CD4-positive, alpha-beta T cell treated with Interleukin-4 for 1 hour (primary cell): ENCODE measurements at places on chromosomes 7 and 10.

DNA sequence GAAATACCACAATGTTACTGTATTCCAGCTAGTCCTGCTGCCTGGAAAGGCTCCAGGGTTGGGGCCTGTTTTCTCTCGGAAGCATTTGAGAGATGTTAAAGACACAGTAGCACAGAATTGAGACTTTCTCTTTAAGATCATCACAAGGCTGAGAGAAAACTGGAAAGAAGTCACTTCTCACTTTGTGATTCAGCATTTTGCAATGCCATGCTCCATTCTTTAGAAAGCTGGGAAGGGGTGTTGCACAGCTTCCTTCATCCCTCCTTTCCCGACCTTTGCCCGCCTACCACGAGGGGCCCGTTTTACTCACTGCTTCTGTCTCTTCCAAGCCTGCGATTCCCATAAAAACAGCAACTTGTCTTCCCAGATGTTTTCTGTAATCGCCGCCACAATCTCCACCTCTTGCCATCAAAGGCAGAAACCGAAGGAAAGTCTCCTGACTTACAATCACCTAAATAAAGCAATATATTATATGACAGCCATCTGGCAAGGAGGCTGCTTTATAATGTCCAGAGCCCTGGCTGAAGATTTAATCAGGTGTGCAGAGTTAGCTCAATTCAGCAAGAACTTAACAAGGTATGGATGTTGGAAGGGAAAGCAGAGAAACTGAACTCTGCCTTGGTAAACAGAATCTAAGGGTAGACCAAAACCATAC is 18.9 kb downstream of the NOD1 start:
- no peak for DNase-seq

DNA sequence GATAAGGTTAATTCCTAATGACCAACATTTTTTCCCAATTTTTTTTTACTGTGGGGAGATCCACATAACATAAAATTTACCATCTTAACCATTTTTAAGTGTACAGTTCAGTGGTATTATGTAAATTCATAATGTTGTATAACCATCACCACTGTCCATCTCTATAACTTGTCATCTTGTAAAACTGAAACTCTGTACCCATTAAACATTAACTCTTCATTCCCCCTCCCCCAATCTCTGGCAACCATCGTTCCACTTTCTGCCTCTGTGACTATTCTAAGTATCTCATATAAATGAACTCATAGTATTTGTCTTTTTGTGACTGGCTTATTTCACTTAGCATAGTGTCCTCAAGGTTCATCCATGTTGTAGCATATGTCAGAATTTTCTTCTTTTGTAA is 46.0 kb upstream of the HPS1 start:
- DNase-seq = no peak

DNA sequence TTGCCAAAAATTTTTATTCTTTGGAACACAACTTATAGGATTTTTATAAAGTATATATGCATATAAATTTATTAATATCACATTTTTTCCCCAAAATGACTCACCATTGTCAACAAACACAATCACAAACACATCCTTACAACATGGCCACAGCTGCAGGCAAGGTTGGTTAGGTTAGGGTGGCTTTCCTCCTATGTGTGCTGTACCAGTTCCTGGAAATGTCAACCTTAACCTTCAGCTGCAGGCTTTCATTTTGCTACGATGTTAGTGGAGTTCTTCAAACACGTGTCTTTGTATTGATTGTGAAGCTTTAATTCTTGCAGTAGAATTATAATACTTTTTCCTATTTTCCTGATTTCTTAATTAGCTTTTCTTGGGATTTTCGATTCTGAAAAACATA is 185.8 kb downstream of the PTEN start:
- DNase-seq = no peak

- DNase-seq = no peak
Measured at GRCh38 chr10:6507311-6507710, 72.8 kb downstream of the PRKCQ start.

DNA sequence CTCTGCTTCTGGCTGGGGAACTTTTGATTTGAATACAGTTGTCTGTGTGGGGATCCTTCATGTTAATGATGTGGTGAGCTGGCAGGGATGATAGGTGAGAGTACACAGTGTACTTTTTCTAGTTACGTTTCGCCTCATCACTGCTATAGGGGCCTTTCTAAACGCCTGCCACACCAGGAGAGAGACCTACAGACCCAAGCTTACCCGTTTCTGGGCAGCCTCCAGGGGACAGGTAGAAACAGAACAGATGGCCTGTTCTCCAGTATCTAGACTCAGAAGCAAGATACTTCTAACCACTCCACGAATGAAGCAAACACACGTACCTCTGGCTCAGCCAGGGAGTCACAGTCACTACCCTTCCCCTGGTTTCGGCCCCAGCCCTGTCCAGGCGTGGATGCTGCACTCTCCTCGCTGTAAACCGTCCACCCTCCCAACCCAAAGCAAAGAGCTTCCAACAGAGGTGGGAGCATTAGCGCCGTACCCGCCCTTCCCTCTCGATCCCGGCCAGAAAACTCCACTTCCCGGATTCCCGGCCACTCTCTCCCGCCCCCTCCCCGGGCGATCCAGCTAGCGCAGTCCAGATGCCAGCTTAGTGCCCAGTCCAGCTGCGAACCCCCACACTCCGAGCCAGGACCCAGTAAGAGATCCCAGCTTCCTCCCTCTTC is 1.2 kb downstream of the CCDC6 start:
- peak; percentile 34 for DNase-seq

DNA sequence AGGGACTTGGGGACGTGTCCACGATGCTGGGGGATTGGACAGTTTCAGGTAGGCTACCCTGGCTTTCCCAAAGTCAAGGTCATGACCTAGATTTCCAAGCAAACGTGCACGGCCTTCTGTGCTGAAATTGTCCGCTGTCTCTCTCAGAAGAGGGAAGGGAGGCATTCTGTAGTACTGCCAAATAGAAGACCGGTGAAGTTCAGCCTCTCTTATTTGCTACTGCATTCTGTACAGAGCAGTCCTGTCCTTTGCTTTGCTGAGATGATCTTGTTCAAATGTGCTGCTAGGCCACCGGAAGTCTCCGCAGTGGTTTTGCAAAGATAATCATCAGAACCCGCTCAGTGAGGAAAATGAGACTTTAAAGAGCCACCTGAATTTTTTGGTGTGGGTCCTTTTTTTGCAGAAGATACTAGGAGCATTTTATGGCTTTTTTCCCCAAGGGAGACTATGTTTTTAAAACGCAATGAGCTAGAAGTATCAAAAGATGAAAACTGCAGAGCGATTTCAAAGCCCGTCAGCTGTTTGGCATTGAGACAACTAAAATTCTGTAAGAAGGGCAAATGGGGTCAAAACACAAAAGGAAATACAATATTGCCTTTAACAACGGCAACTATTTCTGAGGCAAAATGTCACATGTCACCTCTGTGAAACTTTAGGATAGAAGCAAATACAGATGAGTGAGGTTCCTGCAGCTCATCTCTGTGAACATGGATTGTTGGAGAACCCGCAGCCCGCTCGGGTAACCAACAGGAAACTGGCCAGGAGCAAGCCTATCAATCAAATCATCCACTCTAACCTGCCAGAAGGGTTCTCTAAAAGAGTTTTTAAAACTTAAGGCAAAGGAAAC is 1.3 kb upstream of the NMT2 start:
- peak; percentile 76 for DNase-seq

DNA sequence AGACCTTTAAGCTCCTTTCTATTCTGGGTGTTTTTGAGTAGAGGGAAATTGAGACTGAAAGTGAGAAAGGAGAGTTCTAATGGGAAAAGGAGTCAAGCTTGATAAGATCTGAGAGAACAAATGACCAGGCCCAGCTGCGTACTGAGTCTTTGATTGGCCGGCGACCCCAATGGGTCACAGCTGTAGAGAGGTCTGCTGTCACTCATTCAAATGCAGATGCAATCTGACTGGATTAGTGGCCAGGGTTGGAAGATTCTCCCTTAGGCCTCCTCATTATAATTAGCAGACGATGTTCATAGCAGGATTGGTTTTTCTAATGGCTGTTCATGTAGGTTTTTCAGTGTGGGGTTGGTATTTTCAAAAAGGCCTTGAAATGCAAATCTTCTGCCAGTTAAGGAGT is 127.2 kb upstream of the SLC25A13 start:
- DNase-seq = no peak

DNA sequence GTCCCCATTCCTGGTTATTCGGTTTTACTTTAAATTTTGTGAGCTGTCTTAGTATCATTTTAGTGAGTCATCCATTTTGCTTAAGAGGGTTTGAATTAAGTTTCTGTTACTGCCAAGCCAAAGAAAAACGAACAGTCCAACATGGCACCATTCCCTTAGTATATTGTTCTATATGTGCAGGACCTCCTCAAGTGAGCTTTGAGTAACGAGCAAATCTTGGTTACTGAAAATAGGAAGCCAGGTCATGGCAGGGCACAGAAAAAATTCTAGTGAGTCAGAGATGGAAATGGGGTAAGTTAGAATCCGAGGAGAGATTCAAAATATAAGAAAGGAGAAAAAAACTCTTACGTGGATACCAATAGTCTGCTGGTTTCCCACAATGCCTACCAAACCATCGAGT is 292.9 kb downstream of the BAMBI start:
- DNase-seq = no peak

GRCh38 chr10:58621379-58622077 is 108.9 kb downstream of the BICC1 start:
- DNase-seq = no peak

GRCh38 chr10:14477408-14477710 is 146.6 kb upstream of the FRMD4A start:
- DNase-seq = no peak

DNA sequence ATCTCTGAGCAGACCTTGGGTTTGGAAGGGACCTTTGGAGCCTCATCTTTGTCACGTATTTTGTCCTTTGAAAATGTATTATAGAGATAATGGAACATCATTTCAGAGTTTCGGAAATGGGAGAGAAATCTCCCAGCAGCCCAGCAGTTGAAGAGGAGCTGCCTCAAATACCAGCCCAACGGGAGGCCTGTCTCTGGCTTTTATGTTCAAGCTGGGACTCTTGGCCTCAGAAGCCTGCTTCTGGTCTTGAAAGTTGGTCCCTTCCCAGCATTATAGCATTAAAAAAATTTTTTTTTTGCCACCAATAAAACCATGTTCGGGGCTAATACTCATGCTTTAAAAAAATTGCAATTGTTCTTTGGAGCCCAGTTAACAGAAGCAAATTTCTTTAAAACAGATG is 73.4 kb upstream of the CTBP2 start:
- no peak for DNase-seq
